ENCODE measurements at places on chromosomes 3 and 15.

- DNase-seq = no peak
Observed at GRCh38 chr3:184230081-184230602, 757 bp downstream of the VWA5B2 start.

- peak; percentile 83 for DNase-seq
Observed at GRCh38 chr3:196643201-196643749, 3.8 kb downstream of the NRROS start.

GRCh38 chr15:90000186-90001001 is 730 bp upstream of the ZNF710 start:
- peak; percentile 84 for DNase-seq

DNA sequence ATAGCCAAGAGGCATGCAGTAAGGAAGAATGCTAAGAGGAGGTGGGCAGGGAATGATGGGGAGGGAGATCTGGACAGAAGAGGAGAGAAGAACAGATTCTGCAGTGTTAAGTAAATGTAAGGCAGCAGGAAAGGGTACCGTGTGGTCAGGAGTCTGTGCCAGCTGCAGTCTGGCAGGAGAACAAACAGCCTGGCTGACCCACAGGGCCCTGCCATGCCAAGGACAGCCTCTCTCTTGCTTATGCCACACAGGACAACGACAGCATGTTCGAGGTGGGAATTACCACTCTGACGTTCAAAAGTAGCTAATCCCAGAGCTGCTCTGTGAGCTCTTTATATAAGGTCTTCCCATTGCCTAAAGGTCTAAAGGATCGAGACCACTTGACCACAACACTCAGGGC is 31.3 kb downstream of the DAPK2 start:
- DNase-seq = no peak

GRCh38 chr3:13894096-13894806 is 14.4 kb upstream of the WNT7A start:
- no peak for DNase-seq

- DNase-seq = no peak
Observed at GRCh38 chr3:19348941-19349564, 200.7 kb downstream of the KCNH8 start.

DNA sequence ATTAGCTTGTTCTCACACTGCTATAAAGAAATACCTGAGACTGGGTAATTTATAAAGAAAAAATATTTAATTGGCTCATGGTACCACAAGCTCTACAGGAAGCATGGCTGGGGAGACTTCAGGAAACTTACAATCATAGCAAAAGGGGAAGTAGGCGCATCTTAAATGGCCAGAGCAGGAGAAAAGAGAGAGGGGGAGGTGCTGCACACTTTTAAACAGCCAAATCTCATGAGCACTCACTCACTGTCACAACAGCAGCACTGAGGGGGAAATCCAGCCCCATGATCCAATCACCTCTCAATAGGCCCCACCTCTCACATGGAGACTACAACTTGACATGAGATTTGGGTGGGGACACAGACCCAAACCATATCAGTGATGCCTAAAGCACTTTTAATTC is 82.5 kb downstream of the DCLK3 start:
- no peak for DNase-seq

DNA sequence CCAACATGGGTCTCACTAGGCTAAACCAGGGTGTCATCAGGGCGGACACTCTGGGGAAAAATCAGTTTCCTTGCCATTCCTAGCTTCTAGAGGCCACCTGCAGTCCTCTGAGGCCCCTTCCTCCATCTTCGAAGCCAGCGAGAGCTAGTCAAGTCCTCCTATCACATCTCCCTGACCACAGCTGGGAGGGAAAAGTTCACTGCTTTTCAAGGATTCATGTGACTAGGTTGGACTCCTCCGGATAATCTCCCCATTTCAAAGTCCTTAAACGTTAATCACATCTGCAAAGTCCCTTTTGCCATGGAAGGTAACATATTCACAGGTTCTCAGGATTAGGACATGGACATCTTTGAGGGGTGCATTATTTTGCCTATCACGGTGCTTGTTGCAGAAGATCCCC is 35.9 kb upstream of the MAP3K13 start:
- DNase-seq = no peak

GRCh38 chr3:159151130-159151529 is 349.3 kb downstream of the MFSD1 start:
- DNase-seq = no peak

DNA sequence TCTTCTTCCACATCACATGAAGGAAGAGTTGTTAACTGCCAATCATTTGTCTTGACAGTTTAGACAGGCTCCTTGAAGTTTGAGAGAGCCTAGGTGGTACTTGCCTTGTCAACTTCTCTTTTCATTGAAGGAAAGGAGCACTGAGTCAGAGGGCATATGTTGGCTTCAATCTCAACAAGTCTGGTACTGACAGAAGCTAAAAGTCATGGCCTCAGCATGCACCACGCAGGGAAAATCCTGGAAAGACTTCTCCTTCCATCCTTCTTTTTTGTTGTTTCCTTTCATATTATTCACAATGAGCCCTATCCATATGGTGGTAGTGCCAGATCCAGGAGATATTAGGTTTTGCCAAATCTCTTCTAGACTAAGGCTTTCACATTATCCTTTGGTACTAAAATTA is 1272.5 kb downstream of the ROBO1 start:
- no peak for DNase-seq

DNA sequence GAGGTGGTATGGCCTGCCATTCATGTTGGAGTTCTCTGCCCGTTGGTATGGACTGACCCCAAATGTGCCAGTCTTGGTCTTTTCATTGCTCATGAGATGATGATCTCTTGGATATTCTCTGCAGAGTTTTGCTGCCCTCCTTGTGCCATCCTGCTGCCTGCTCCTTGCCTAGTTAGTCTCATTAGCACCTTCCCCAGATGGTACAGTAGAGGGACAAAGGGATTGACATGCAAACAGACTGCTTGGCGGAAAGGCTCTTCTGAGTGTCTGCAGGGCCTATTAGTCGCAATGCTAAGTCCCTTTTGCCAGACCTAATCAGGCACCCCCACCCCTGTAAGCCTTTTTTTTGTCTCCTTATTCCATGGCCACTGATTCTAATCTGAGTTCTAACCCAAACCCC is 90.6 kb downstream of the ARNT2 start:
- no peak for DNase-seq

- DNase-seq = no peak
Observed at GRCh38 chr3:2614578-2614977, 495.6 kb downstream of the IL5RA start.

DNA sequence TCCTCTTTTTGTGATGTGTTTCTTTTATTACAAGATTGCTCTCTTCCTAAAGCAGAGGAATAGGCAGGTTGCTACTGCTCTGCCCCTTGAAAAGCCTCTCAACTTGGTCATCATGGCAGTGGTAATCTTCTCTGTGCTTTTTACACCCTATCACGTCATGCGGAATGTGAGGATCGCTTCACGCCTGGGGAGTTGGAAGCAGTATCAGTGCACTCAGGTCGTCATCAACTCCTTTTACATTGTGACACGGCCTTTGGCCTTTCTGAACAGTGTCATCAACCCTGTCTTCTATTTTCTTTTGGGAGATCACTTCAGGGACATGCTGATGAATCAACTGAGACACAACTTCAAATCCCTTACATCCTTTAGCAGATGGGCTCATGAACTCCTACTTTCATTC is 7.7 kb downstream of the SUCNR1 start:
- no peak for DNase-seq

All from posterior cingulate gyrus (tissue), 11 donors.